Chondrocyte (in vitro differentiated cells): ENCODE measurements at places on chromosomes 5 and 9. TPM values are rescaled to one million over a fixed set of nuclear protein-coding genes. Genes with fewer than 3 reads are reported as not detected.

Gene TSPAN17
- total RNA-seq: 40.8 to 49.8 TPM (median 48.0 TPM) in 3 replicates

Gene GRXCR2
- total RNA-seq: not detected in 3 replicates

GRCh38 chr9:8571643-8572042 is 772.1 kb upstream of the DMAC1 start:
- H3K4me3 ChIP-seq: no peak overlapping the region
- peaks cover 38% of the 10 kb centered on the region for H3K27me3 ChIP-seq
- peaks cover 7% of the 10 kb centered on the region for H3K4me1 ChIP-seq
- H3K27ac ChIP-seq: no peak overlapping the region
- DNase-seq: no peak
- no peaks in the 10 kb centered on the region for H3K36me3 ChIP-seq

GRCh38 chr5:110354311-110354710 is 372.2 kb downstream of the TMEM232 start:
- peak overlapping the region; percentile 67 for H3K27ac ChIP-seq
- H3K4me3 ChIP-seq: no peak overlapping the region
- H3K27me3 ChIP-seq: no peaks in the 10 kb centered on the region
- H3K36me3 ChIP-seq: no peaks in the 10 kb centered on the region
- H3K4me1 ChIP-seq: peaks cover 34% of the 10 kb centered on the region
- no peak for DNase-seq

- DNase-seq: no peak
- H3K4me1 ChIP-seq: no peaks in the 10 kb centered on the region
- H3K4me3 ChIP-seq: no peak overlapping the region
Measured at GRCh38 chr9:947985-948384, 28.5 kb upstream of the DMRT3 start.

DNA sequence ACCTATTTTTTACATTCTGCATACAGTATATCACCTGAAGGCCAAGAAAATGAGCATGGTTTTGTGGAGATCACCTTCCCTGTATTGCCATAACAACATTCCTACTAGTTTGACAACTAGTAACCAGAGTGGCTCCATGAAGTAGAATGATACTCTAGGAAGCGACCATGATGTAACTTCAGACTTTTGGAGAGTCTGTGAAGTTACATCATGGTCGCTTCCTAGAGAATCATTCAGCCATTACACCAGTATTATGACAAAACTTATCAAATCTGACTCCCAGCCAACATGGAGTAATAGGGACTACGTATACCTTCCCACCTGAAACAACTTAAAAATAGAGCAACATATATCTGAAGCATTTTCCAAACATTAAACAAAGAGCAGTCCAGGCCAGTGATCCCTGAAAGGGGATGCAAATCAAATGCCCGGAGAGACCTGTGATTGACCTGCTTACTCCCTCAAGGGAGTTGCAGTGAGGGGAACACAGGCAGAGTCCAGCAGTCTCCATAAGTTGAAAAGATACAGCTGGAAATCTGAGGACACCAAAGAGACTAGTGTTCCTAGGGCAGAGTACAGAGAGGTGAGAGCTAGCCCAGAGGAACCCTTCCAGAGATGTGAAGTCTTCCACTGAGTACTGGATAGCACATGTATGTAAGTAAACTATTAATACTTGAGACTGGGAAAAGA is 7.8 kb downstream of the ECM2 start:
- peaks cover 10% of the 10 kb centered on the region for H3K4me1 ChIP-seq
- peak overlapping the region; percentile 68 for H3K27ac ChIP-seq
- no peak for DNase-seq

- peaks cover 2% of the 10 kb centered on the region for H3K36me3 ChIP-seq
- H3K27me3 ChIP-seq: no peaks in the 10 kb centered on the region
- no peak overlapping the region for H3K27ac ChIP-seq
- H3K4me3 ChIP-seq: no peak overlapping the region
Measured at GRCh38 chr5:140587495-140587894, 22.9 kb downstream of the SLC35A4 start.

DNA sequence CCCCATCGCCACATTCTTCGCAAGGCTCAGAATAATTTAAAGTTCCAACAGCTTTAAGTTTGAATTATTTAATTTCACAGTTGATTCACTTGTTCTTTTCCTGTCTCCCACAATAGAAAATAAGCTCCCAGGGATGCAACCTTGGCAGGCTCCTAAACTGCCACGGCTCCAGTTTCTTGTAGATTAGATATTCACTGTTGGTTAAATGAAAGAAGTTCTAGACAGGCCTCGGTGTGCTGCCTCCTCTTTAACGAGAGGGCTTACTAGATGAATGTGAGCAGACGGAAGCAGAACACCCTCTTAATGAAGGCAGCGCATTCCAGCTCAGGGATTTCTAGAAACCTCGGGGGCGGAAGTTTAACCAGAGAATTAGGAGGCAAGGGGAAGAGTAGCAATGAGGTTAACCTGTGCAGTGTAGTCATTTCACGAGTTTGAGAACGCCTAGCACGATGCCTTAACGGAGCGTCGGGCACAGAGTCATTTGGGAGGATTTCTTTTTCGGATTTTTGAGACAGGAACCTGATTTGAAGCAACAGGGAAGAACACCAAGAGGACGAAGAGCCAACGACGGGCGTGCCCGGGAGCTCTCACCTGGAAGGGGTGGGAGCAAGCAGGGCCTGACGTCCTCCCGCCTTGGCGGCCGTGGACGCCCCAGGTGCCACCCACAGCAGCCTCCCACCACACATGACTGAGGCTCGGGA is 637 bp upstream of the SMC5 start:
- no peaks in the 10 kb centered on the region for H3K27me3 ChIP-seq
- DNase-seq: no peak
- peak overlapping the region; percentile 97 for H3K27ac ChIP-seq
- peaks cover 89% of the 10 kb centered on the region for H3K4me1 ChIP-seq
- H3K36me3 ChIP-seq: peaks cover 19% of the 10 kb centered on the region

DNA sequence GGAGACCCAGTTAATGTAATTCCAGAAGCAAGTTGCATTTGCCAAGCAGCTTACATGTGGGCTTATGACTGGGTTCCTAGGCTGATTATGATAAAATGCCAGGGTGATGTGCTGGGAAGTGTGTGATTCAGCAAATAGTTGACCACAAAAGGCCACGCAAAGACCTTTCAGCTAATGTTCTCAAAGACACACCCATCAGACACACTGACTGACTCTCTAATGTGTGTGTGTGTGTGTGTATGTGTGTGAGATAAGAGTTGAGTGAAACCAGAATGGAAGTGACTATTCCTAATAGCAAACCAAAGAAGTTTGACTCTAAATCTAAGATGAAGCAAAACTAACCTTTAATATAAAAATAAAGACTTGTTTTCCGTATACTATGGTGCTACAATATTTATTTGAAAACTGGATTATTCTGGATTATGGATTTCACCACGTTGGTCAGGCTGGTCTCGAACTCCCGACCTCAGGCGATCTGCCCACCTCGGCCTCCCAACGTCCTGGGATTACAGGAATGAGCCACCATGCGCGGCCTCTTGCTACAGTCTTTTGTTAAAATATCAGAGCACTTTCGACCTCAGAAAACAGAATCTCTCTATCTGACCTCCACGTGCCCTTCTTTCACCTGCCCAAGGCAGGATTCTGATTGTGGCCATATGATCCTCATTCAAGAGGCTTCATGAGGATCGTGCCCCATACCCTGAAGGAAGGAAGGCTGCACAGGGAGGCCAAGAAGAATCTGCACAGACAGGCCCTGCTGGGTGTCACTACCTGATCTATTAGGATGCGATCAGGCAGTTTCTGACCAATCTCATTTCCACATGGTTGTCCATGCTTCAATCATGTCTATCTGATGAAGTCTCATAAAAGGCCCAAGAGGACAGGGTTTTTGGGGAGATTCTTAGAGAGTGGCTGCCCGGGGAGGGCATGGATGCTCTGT is 75.6 kb downstream of the USP20 start:
- peaks cover 12% of the 10 kb centered on the region for H3K36me3 ChIP-seq
- peaks cover 25% of the 10 kb centered on the region for H3K4me1 ChIP-seq
- no peaks in the 10 kb centered on the region for H3K27me3 ChIP-seq
- H3K27ac ChIP-seq: peak overlapping the region; percentile 86

GRCh38 chr9:22452415-22453010 is 5.9 kb downstream of the DMRTA1 start:
- H3K27ac ChIP-seq: no peak overlapping the region
- peaks cover 20% of the 10 kb centered on the region for H3K4me1 ChIP-seq
- no peak overlapping the region for H3K4me3 ChIP-seq
- no peak for DNase-seq

DNA sequence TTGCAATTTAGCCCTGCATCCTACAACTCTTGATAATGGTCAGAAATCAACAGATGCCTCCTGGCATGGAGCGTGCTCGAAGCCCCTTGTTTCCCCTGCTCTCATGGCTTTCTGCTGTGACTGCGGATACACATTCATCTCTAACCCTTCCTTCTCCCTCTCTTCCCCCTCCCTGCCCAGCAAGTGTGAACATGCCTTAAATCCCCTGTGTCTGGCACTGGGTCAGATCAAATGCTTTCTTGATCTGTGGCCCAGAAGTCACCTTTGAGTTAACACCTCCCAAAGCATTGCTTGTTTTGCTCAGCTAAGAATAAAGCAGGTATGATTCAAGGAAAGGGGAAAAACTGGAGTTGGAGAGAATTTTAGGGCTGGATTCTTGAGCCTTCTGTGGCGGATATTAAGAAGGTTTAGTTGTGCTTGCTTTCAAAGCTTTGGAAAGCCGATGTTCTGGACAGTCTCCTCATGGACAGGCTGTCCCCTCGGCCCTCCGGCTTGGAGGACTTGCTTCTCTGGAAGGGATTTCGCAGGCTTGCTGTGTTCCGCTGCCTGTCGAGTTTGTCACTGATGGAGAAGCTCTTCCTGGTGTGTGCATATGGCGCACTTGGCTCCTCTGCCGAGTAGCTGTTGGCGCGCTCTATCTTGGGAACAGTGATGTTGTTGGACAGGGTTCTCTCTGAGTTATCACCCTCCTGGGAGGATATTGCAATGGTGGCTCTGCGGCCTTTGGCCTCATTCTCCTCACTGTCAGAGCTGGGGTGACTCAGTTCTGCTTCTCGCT is 121.3 kb upstream of the KLF9 start:
- DNase-seq: no peak
- H3K36me3 ChIP-seq: no peaks in the 10 kb centered on the region
- no peaks in the 10 kb centered on the region for H3K27me3 ChIP-seq
- peaks cover 50% of the 10 kb centered on the region for H3K4me1 ChIP-seq
- H3K27ac ChIP-seq: no peak overlapping the region

GRCh38 chr5:31581498-31582099 is 49.5 kb downstream of the C5orf22 start:
- DNase-seq: no peak
- no peaks in the 10 kb centered on the region for H3K36me3 ChIP-seq
- H3K27ac ChIP-seq: no peak overlapping the region
- peaks cover 19% of the 10 kb centered on the region for H3K27me3 ChIP-seq
- H3K4me3 ChIP-seq: no peak overlapping the region

- H3K4me1 ChIP-seq: peaks cover 59% of the 10 kb centered on the region
- no peaks in the 10 kb centered on the region for H3K36me3 ChIP-seq
- peak; percentile 90 for DNase-seq
- H3K27me3 ChIP-seq: no peaks in the 10 kb centered on the region
Measured at GRCh38 chr5:59038798-59039295, 456.0 kb downstream of the RAB3C start.

DNA sequence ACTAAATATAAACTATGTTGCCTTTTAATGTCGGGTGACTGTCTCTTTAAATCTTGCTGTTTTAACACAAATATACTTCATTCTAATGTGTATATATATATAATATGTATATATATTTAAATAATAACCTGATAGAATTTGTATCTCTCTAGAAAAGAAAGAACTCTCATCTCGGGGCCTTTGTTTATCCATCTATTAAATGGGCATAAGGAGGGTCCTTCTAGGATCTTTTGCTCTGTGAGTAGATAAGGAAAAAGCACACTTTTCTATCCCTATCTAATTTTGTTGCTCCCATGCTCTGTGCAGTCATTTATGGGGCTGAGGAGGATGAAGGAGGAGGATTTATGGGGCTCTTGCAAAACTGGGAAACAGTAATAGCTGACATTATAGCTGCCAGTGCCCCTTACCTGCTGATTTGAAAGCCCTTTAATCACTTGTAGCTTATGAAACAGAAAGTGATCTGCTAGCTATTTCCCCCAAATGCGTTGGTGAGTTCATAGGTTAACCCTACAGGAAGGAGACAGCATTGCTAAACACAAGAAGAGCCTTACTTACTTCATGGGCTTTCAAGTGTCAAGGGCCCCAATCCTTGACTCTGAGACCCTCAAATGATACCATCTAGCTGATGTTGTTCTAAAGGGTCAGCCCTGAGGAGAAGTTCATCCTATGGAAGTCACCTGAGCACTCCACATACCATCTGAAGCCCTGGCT is 5.8 kb upstream of the PPARGC1B start:
- no peak for DNase-seq
- H3K36me3 ChIP-seq: no peaks in the 10 kb centered on the region
- no peak overlapping the region for H3K27ac ChIP-seq
- peaks cover 31% of the 10 kb centered on the region for H3K27me3 ChIP-seq
- no peaks in the 10 kb centered on the region for H3K4me1 ChIP-seq

Gene WHRN
- total RNA-seq: 6.9 to 14.9 TPM (median 6.9 TPM) in 3 replicates

Gene ANKRD18A
- 0.29 to 5.2 TPM (median 4.5 TPM) in 3 replicates for total RNA-seq

GRCh38 chr5:169828385-169828784 is 151.9 kb downstream of the INSYN2B start:
- no peak for DNase-seq
- H3K27ac ChIP-seq: no peak overlapping the region
- no peaks in the 10 kb centered on the region for H3K36me3 ChIP-seq
- H3K4me3 ChIP-seq: no peak overlapping the region

Gene TRAF1
- total RNA-seq: 10.0 to 11.3 TPM (median 10.8 TPM) in 3 replicates

DNA sequence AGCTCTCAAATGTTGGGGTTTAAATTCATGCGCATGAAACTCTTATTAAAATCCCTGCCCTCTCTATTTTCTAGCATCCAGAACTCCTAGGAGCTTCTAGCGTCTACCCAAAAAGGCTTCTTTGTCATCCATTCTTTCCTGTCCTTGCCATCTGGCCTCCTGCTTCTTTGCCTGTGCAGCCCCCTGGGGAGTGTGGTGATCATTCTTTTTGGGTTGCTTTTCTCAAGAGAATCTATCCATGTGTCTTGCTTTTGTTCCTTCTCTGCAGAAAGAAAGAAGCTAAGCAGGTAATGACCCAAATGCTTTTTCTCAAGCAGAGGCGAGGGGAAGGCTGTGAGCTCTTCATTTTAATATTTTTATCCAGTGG is 26.6 kb downstream of the SKP2 start:
- H3K27me3 ChIP-seq: no peaks in the 10 kb centered on the region
- peaks cover 25% of the 10 kb centered on the region for H3K36me3 ChIP-seq
- H3K27ac ChIP-seq: no peak overlapping the region
- DNase-seq: no peak

Gene ADRB2
- 0.40 to 1.2 TPM (median 0.54 TPM) in 3 replicates for total RNA-seq

Gene FRRS1L
- 3.6 to 5.3 TPM (median 4.1 TPM) in 3 replicates for total RNA-seq

GRCh38 chr5:167678481-167678880 is 613.0 kb upstream of the WWC1 start:
- H3K27me3 ChIP-seq: no peaks in the 10 kb centered on the region
- no peak overlapping the region for H3K27ac ChIP-seq
- H3K36me3 ChIP-seq: peaks cover 1% of the 10 kb centered on the region
- H3K4me1 ChIP-seq: no peaks in the 10 kb centered on the region
- no peak for DNase-seq

Gene CCDC183
- 0.62 to 1.5 TPM (median 1.4 TPM) in 3 replicates for total RNA-seq

Gene LCN15
- total RNA-seq: not detected in 3 replicates

Gene MRPS30
- 30.3 to 38.9 TPM (median 32.0 TPM) in 3 replicates for total RNA-seq

Gene ACTBL2
- 0.10 TPM in 1 of 3 replicates, not detected in the others for total RNA-seq

Gene SKIC3
- 114 to 132 TPM (median 116 TPM) in 3 replicates for total RNA-seq
